ELR (cell line): ENCODE measurements at places on chromosomes 16 and 17.

GRCh38 chr16:79795556-79795955, 195.0 kb upstream of the MAF start:
- no peak for DNase-seq

DNA sequence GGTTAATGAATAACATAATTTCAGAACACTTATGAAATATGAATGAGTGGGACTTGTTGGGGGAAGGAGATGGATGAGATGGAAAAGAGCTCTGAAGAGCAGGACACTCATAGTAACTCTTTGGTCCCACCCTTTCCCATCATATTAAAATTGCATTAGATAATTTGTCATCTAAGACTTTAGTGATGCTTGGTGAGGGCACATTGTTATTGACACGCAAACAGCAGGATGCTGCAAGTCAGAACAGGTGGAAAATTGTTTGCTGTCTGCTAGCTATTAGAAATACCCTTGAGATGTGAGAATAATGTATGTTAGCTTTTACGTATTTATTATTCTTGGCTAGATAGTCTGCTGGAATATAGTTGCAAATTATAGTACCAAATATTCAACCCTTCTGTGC, 75.7 kb downstream of the TANC2 start:
- no peak for DNase-seq

DNA sequence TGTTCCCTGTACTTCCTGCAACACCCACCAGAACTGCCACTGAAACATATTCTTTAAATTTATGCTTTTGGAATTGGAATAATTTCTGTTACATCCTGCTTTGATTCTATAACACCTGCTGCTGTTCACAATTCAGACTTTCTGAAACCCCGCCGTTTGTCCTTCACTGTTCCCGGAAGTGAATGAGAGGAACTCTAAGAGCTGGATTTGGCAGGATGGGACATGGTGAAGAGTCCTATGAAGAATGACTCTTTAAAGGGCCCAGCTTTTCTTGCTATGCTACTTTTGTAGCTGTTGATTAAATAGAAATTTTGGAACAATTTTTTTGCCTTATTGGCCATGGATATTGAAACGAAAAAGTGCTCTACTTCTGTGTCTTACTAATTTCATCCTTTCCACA, 8.9 kb downstream of the AP2B1 start:
- no peak for DNase-seq

- no peak for DNase-seq
Measured at GRCh38 chr16:77434022-77434529, 758 bp downstream of the ADAMTS18 start.

- DNase-seq, result no peak
Measured at GRCh38 chr16:51113236-51114125, 37.6 kb downstream of the SALL1 start.
